Natural killer cell treated with Interleukin-12 subunit alpha and Interleukin-12 subunit beta and Interleukin-15 and Interleukin-18, amount 100 ng/mL, for 72 hours (primary cell): ENCODE measurements at places on chromosomes 16 and 17. TPM values are rescaled to one million over a fixed set of nuclear protein-coding genes. Genes with fewer than 3 reads are reported as not detected.

ABCA5 gene
- 22.9 TPM for total RNA-seq

GRCh38 chr17:50087246-50087911 lies 7.8 kb upstream of the PDK2 start:
- H3K36me3 ChIP-seq: no peaks in the 10 kb centered on the region
- H3K4me1 ChIP-seq: no peaks in the 10 kb centered on the region
- H3K27ac ChIP-seq: no peak overlapping the region
- DNase-seq: peak; percentile 82

DNA sequence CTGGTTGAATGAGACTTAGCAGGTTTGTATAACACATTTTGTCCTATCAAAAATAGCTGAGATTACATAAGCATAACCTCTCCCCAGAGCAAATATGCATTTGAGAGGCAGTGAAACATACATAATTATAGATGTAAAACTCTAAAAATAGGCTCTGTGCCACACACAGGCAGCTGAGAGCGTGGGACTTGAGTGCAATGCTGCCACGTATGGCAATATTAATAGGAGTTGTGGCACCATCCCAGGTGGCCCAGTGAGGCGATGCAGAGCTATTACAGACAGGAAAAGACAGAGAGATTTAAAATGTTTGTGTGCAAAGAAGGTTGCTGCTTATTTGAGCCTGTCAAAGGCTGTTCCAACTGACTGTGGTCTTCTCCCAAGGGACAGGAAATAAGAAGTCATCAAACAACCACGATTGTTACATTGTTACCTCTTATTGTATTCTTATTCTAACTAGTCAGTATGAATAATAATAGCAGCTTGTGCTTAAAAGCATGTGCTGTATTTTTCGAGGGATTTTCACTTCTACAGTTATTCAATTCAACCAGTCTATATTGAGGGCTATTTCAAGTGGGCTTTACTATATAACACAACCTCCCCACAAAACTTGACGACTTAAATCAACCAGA lies 116.5 kb downstream of the SALL1 start:
- no peaks in the 10 kb centered on the region for H3K36me3 ChIP-seq
- H3K27ac ChIP-seq: no peak overlapping the region
- no peaks in the 10 kb centered on the region for H3K4me1 ChIP-seq
- H3K27me3 ChIP-seq: peaks cover 21% of the 10 kb centered on the region
- no peak for DNase-seq

DNA sequence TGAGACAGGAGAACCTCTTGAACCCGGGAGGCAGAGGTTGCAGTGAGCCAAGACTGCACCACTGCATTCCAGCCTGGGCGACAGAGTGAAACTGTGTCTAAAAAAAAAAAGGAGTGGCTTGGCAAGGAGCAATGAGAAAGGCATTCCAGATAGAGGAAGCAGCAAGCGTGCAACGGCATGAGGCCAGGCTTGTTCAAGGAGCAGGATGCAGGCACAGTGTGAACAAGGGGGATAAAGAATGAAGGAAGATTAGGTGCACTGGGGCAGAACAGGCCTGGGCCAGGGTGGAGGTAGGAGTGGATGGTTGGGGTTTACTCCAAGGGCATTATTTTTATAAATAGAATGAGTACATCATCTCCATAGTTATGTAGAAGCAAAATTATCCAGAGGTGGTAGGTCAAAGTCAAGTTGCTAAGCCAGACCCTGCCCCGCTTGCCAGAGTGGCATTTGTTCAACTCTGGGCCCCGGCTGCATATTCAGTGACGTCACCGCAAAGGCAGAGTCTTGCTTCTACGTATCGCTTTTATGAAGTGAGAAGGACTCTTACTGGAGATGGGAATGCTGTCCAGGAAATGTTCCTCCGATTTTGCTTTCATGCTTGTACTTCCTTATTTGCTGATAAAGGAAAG lies 100.2 kb downstream of the KATNIP start:
- no peak overlapping the region for H3K4me3 ChIP-seq
- DNase-seq: no peak
- no peaks in the 10 kb centered on the region for H3K36me3 ChIP-seq
- no peaks in the 10 kb centered on the region for H3K4me1 ChIP-seq

GRCh38 chr17:31391496-31391949 lies at the start of gene RAB11FIP4:
Gene RAB11FIP4 (plus strand): TSS chr17:31391675. CDS start chr17:31391853, 178 bp downstream.
- no peak for DNase-seq
- peak within 1 kb of the TSS; percentile 61 for H3K4me3 ChIP-seq
- peaks cover 15% of the 10 kb centered on the region for H3K4me1 ChIP-seq
- H3K36me3 ChIP-seq: no peaks in the 10 kb centered on the region
- no peak within 1 kb of the TSS for H3K27ac ChIP-seq
- peaks cover 36% of the 10 kb centered on the region for H3K27me3 ChIP-seq

- H3K4me1 ChIP-seq: peaks cover 30% of the 10 kb centered on the region
- no peaks in the 10 kb centered on the region for H3K27me3 ChIP-seq
- H3K27ac ChIP-seq: peak overlapping the region; percentile 12
- H3K36me3 ChIP-seq: peaks cover 6% of the 10 kb centered on the region
- no peak for DNase-seq
Observed at GRCh38 chr17:28888832-28889231, 8.7 kb downstream of the FLOT2 start.

GRCh38 chr16:67976205-67976604 lies 4.1 kb downstream of the DPEP3 start:
- H3K4me3 ChIP-seq: no peak overlapping the region
- no peak overlapping the region for H3K27ac ChIP-seq
